ENCODE measurements at places on chromosomes 11 and 22. TPM values are rescaled to one million over a fixed set of nuclear protein-coding genes. Genes with fewer than 3 reads are reported as not detected.

DNA sequence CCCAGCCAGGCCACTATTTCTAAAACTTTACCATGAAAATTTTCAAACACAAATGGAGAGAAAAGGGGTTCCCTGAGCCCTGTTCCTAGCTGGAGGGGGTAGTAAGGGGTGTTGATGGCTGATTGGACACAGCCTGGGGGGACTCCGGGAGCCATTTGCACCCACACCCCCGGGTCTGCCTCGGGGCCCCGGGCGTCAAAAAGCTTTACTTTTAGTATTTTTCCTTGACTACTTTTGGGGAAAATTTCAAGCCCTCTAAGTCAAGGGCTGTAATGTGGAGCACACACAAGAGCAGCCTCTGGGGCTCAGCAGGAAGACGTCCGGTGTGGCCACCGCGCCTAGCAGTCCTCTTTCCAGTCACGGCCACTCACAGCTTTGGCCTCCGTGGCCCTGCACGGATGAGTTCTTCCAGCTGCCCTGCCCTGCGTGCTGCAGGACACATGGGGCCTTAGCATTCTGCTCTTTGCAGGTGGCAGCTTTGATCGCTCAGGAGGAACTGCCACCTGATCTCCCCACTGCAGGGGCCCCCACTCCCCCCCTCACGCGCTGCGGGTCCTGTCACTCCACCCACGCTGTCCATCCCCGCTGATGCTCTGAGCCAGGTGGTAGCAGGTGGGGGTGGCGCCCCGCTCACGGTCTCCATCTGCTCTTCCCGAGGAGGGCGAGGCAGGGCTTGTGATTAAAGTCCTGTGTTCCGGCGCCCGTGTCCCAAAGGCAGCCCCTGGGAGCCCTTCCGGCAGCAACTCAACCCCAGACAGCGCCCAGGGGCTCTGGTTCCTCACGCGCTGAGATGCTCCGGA is 14.4 kb downstream of the RNH1 start:
- ATAC-seq: no peak

The KRTAP5-9 gene
- not detected for total RNA-seq

DNA sequence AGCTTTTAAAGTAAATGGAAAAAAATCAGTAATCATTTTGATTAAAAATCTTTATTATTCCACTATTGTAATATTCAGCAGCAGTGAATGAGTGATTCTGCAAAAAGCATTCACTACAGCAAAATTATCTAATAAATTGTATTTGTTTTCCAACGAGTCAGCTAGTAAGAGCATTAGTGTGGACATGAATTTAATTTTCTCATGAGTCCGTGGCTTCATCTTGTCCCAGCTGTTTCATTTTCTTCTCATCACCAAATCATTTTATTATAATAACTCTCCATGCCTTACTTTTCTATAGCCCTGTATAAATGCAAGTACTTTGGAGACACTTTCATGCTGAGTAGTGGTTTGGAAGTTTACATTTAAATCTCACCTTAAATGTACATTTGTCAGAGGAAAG is 66.2 kb downstream of the FANCF start:
- ATAC-seq: no peak

DNA sequence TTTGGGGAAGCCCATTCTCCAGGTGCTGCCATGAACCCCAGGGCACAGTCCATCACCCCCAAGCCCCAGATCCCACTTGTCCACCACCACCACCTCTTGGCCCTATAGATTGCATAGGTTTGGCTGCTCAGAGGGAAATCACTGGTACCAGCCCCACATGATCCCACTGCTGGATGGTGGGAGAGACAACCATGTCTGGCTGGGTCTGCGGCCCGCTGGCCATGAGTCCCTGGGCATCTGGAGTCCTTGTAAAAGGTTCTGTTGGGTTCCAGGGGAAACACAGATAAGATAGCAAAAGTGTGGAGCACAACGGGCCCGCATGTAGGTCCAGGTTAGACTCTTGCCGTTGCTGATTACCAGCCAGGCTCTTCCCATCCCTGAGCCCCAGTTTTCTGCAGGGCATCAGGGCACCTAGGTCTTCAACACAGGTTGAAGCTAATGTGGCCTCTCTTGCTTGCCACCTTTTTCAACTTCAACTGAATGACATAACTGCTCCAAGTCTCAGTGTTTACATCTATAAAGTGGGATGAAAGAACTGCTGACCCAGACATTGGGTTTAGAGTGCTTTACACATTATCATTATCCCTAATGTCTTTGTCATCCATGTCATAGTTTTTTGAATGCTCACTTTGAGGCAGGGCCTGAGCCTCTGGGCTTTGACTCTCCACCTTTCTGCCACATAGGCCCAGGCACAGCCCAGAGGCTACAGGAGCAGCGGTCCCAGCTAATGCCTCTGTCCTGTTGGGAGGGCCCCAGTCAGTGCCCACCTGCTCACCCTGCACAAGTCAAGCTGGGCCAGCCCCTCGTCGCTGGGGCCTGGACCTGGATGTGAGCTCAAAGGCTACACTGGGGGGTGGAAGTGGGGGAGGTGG is 1.0 kb upstream of the TANGO2 start:
- no peak for ATAC-seq
